ENCODE measurements at places on chromosomes 5 and 9.

- DNase-seq: no peak
These were observed 144.1 kb upstream of the ST8SIA4 start for GRCh38 chr5:101047181-101047580.

GRCh38 chr5:135741040-135741439 is 93.4 kb upstream of the SLC25A48 start:
- no peak for DNase-seq

GRCh38 chr9:125826850-125827249 is 79.7 kb downstream of the PBX3 start:
- no peak for DNase-seq

DNA sequence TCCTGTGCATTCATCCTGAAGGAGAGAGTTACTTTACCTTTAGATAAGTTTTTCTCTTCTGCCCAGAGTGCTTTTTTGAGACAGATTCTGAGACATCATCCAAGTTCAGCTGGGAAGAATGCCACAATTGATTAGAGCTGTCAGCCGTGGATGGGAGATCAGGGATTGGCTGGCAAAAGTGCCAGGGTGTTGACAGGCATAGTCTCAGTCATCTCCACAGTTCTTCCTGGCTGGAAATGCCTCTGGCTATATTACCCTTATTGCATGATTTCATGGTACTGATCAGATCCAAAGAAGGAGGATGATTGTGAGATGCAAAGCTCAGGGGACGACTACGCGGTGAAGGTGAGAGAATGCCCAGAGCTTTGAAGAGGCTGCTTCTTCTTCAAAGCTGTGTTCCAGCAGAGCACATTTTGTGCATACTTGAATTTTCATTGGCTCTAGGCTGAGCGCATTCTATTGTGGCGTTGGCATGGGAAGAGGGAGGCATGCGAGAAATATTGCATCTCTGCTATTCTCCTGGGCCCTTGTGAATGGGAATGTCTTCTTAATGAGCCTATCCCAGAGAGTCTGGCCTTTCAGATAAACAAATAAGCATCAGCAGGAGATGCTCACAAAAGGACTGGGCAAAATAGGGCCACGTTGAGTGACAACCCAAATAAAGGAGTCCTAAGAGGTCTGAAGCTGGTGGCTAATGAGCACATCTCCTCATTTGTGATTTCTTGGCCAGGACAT is 82.1 kb downstream of the GRIA1 start:
- no peak for DNase-seq

DNA sequence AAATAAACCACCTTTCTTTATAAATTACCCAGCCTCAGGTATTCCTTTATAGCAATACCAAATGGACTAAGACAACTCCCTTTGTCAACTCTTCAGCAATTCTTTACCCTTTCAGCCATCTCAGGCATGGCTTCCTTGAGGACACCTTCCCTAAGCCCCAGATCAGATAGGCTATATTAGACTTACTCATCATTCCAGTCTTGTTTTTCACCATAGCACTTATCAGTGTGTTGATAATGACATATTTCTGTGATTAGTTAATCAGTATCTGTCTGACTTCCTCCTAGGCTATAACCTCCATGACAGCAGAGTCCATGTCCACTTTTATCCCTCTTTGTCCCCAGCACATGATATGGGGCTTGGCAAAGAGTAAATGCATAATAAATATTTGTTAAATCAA is 238.1 kb downstream of the ACTL7B start:
- DNase-seq: no peak

DNA sequence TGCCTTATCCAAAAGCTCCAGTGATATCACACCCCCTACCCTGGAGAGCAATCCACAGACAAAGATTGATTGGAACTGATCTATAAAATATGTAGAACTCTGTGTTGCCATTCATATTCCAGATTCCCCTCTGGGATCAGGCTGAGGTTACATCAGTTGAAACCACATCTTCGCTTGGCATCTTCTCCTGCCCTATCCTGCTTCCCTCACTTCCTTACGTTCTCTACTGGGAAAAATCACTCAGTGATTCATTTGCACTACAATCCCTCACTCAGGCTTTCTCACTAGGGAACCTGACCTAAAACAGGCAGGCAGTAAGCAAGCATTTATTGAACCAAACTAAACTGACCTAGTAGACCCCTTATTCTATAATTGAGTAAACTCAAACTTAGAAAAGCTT is 111.7 kb downstream of the ESM1 start:
- DNase-seq: no peak

DNA sequence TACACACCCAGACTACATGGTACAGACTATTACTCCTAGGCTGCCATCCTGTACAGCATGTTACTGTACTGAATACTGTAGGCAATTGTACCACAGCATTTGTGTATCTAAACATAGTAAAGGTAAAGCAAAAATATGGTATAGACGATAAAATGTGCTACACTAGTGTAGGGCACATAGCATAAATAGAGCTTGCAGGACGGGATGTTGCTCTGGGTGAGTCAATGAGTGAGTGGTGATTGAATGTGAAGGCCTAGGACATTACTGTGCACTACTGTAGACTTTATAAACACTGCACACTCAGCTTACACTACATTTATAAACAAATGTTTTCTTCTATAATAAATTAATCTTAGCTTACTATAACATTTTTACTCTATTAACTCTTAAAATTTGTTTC is 25.6 kb downstream of the ANKRD55 start:
- DNase-seq: no peak

GRCh38 chr5:143434261-143435209 is 31.0 kb upstream of the NR3C1 start:
- no peak for DNase-seq

DNA sequence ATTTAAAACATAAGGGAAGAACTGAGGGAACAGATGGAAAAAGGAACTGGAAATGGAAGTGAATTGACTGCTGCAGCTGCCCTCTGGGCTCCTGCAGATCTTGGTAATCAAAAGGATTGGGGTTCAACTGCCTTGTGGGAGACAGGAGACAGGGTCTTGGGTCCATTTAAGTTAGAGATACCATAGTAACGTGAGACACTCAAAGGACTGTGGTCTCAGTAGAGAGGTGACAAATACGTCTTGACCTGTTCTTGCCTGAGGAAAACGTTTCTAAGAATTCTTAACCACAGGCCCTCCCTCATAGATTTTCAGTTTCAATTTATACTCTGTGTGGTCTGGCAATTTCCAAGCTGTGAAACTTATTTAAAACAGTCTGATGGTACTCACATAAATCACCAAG is 100.8 kb upstream of the DHFR start:
- no peak for DNase-seq
